ENCODE measurements at places on chromosomes 12 and 14.

- DNase-seq: peak; percentile 68
Observed at GRCh38 chr14:64720131-64720576, 15.9 kb downstream of the PLEKHG3 start.

GRCh38 chr12:117344716-117345115, 16.7 kb downstream of the NOS1 start:
- no peak for DNase-seq

DNA sequence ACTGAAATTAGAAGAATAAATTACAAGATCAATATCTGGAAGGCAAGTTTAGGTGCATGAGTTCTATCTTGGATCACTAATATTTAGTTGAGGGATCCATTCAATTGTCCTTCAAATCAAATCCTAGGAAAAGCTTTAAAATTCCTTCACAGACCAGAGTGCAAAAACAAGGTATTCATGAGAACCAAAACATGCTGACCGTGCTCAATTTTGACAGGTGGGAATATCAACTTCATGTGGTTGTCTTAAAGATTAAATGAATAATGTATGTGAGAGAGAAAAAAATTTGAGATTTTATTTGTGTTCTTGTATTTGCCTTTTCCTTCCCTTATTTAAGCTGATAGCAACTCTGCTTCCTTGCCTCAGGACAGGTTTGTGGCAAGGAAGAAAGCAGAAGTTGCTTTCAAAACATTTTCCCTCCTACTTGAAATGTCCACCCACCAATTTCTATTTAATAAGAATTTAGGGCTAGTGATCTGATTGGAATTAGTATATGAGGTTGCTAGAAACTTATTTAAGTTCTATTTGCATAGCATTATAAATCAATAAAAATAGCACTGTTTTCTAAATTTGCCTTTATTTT, 4.9 kb upstream of the PPP1R12A start:
- DNase-seq: no peak

- no peak for DNase-seq
Observed at GRCh38 chr14:94823556-94824341, 53.8 kb upstream of the GSC start.

DNA sequence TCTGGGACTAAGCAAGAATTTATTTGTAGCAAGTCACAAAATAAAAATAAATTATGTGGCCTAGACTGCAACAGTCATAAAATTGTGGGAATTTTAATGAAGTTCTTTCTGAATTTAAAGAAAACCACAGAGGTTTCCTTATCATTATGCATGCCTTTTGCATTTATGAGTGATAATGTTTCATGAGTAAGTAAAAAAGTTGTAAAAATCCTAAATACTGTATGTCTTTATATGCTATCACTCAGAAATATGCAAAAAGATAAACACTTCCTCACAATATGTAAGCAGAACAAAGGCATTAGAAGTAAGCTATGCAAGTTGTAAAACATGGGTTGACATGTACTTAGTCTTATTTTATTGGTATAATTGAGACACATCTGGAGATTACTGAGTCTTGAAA, 239.4 kb upstream of the PDE3A start:
- no peak for DNase-seq

- DNase-seq: no peak
Observed at GRCh38 chr12:41701943-41702601, 442.6 kb downstream of the GXYLT1 start.

DNA sequence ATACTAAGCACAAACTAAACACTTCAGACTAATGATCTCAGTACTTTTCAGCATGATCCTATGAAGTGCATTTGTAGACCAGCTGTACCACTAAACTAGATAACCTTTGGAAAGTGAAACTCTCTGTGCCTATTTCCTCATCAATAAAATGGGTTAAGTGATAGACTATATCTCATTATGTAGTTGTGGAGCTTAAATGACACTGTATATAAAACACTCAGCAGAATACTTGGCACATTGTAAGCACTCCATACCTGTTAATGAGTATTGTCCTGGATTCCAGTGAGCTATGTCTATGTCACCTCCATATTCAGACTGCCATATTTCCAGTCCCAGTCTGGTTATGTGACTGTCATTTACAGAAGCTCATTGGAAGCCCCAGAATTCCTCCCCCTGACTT, 44.4 kb downstream of the RTN1 start:
- no peak for DNase-seq

- no peak for DNase-seq
Observed at GRCh38 chr12:115755061-115755724, 522.3 kb downstream of the MED13L start.

DNA sequence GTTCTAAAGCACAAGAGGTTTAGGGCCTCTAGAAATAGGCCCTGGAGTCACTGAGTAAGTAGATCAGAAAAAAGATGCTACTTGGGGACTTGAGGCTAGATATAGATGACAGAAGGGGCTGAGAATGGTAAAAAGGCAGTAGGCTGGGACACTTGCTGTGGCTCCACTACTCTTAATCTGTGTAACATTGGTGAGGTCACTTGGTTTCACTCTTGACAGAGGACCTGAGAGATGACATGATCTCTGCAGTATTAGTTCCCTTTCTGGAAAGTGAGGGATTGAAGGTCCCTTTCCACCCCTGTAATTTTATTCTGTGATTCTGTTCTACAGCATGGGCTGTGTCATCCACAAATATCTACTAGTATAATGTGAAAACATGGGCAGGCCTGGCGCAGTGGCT, 39.7 kb downstream of the MAPKAPK5 start:
- no peak for DNase-seq

- no peak for DNase-seq
Observed at GRCh38 chr12:3604286-3604685, 113.3 kb downstream of the PRMT8 start.

- no peak for DNase-seq
Observed at GRCh38 chr14:71245659-71246361, 338.6 kb downstream of the PCNX1 start.
